ENCODE measurements at places on chromosomes 7 and 10.

- DNase-seq, result no peak
Observed at GRCh38 chr7:37092548-37092947, 356.1 kb downstream of the ELMO1 start.

DNA sequence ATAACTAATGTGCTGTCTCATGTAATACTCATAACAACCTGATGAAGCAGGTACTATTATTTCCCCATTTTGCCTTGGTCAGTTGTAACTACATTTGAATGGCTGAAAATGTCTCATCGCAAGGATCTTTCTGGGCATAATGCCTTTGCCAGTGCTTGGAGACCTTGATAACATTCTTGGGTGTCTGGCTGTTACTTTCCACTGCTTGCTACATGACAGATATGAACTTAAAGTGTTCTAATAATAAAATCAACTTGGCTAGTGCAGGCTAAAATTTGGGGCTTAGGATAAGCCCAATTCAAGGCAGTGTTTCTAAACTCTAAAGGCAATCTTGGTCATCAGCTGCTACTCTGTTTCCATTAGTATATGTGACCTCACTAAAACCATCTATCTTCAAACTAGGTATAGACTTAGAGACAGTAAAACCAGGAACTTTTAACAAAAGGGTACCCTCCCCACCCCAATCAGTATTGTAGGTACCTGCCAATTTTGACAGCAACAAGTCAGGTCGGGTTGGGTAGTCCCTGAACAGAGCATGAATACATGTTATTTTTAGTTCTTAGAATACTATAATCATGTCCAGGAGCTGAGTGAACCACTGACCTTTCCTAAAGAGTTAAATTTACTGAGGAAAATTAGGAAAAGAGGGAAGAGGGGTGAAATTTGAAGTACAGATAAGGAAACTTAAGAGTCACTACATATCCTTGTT is 68.2 kb upstream of the AHR start:
- DNase-seq, result no peak

DNA sequence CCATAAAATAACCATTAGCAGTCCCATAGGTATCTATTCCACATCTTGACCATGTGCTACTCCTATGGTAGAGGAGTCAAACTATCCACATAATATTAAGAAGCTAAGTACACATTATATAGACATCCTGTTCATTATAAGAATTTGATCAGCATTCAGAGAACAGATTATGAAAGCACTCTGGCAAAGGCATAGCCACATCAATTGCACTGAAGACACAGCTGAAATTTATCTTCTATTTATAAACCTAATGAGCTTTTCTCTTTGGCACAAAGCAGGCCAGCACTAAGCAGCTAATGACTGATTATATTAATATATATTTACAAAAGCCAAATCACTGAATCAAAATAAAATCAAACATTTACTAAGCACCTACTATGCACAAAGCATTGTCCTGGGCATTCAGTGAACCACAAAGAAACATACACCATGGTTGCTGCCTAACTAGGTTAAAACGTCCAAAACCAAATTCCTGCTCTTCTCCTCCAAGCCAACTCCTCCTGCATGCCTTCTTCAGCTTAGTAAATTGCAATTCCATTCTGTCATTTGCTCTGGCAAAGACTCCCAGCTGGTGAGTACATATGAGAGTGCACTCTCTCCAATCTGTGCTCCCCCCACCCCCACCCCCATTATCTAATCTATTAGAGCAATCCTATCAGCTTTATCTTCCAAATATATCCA is 122.6 kb upstream of the ASAH2 start:
- no peak for DNase-seq

DNA sequence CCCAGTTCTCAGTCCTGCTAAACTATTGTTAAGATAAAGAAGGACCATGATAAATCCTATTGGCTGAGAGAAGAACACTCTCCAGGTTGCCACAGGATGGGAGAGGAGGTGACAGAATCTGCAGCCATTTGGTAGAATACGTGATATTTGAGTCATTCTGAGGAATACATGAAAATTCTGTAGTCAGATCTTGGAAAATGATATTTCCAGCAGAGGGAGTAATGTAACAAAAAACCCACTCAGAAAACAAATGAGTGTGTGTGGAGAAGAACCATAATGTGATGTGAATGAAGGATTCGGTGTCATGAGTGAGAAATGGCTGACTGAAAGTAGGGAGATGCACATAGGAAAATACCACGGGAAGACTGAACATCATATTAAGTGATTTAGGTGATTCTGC is 128.5 kb upstream of the PFKP start:
- no peak for DNase-seq

DNA sequence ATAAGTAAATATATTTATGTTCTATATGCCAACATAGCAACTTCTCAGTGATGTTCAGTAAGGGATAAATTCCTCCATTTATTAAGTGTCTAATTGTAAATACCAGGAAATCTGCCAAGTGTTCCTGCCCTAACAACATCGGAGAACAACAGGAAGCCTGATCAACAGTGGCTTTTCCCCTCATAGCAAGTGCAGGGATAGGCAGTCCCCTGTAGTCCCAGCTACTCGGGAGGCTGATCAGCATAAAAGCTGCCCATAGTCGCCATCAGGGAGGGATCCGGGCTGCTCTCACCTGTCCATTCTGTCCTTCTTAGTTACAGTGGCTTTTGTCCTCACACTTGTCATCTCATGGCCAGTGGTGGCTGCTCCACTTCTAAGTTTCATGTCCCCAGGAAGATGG is 141.3 kb downstream of the IDE start:
- no peak for DNase-seq

GRCh38 chr7:46855851-46856250 is 726.1 kb downstream of the TNS3 start:
- no peak for DNase-seq

- no peak for DNase-seq
Observed at GRCh38 chr7:84589012-84589411, 394.4 kb upstream of the SEMA3A start.

- DNase-seq, result no peak
Observed at GRCh38 chr10:111872591-111872990, 311.0 kb downstream of the GPAM start.

GRCh38 chr7:8605221-8605620 is 171.8 kb downstream of the NXPH1 start:
- no peak for DNase-seq

DNA sequence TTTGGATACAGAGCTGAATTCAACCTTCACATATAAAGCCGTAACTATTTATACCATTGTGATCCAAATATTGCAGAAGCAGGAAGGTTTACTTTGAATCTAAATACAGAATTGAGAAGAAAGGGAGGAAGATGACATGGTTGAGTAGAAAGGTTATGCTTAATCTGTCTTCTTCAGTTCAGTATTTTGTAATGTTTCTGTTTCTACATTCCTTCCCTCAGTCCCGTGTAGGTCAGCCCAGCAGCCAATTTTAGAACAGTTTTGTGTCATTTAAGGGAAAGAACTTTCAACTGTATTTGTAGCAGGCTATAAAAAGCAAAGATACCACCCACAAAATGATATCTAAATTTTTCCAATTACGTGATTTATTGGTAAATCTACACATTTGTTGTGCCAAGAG is 97.4 kb downstream of the CPED1 start:
- no peak for DNase-seq

DNA sequence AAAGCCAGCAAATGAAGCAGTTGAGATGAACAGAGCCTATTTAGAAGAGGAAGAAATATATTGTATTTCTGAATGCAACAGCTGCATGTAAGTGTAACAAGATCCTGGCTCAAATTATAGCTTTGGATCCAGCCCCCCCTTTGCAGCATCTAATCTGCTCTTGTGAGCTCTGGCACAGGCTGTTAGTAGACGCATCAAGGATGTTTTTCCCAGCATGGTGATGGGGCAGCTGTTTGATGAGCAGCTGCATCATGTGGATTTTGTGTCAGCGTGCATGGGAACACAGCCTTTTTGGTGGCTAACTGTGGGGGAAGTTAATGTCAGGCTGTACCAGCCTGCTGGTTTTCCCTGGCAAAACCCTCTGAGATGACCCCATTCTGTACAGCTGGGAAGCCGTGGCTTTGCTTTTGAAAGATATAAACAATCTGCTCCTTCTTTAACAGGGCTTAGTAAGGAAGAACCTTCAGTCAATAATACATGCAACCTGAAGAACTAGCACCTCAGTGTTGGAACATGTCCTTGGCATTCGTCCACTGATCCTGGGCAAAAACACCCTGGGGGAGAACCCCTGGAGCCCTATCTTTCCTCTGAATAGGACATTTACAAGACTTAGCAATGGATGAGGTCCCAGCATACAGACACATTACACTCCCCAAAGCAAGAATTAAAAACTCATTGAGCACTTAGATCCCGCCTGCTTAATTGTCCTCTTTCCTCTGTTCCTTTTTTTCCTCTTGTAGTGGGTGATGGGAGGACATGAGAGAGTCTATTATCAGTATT is 70.6 kb downstream of the NPS start:
- peak; percentile 81 for DNase-seq

DNA sequence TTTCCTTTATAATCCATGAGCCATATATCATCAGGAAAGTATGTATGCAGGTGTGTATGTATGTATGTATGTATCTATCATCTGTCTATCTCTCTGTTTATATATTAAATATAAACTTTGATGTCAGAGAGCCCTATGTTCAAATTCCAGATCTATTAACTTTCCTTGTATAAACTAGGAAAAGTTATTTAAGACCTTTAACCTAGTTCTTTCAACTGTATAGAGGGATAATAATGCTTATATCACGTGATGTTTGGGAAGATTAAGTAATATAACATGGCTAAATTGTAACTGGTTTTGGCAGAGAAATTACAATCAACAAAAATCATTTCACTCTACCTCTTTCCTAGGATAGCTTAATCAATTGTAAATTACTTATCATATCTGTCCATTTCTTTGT is 628.3 kb upstream of the IGFBP3 start:
- no peak for DNase-seq

DNA sequence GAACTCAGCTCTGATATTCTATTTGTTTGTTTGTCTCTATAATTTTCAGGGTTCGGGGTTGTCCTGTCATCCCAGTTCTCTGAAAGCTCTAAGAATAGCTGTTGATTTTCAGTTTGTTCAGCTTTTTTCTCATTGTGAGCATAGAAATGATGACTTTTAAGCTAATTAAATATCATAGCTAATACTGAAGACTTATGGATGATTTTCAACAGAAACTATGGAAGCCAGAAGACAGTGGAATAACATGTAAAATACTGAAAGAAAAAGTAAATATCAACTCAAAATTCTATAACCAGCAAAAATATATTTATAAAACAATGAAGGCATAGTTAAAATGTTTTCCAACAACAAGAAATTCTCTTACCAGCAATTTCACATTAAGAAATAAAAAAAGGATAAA is 96.4 kb upstream of the ETV1 start:
- no peak for DNase-seq

DNA sequence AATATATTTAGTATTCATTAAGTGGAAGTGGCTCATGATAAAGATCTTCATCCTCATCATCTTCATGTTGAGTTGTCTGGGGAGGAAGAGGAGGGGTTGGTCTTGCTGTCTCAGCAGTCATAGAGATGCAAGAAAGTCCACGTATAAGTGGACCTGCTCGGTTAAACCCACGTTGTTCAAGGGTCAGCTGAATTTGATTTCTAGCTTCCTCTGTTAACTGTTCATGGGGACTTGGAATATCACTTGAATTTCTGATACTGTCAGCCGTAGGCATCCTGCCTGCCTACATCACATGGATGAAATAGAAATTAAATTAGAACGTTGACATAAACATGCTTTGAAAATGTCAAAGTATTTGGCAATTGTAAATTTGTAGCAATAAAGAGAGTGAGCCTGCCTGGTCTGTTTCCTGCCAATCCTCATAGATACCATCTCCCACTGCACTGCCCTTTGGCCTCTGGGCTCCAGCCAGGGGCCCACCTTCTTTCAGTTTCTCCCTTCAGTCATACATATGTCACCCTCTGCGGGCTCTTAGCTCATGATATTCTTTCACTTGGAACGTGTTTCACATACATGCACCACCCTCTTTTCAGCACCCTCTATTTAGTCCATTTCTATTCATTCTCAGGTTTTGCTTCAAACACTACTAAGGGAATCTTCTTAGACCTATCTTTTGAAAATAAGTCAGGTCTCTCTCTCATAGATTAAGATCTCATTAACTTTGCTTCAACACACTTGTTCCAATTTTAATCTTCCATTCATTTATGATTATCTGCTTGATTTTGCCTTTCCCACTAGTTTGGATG is 376.3 kb downstream of the IPMK start:
- no peak for DNase-seq

DNA sequence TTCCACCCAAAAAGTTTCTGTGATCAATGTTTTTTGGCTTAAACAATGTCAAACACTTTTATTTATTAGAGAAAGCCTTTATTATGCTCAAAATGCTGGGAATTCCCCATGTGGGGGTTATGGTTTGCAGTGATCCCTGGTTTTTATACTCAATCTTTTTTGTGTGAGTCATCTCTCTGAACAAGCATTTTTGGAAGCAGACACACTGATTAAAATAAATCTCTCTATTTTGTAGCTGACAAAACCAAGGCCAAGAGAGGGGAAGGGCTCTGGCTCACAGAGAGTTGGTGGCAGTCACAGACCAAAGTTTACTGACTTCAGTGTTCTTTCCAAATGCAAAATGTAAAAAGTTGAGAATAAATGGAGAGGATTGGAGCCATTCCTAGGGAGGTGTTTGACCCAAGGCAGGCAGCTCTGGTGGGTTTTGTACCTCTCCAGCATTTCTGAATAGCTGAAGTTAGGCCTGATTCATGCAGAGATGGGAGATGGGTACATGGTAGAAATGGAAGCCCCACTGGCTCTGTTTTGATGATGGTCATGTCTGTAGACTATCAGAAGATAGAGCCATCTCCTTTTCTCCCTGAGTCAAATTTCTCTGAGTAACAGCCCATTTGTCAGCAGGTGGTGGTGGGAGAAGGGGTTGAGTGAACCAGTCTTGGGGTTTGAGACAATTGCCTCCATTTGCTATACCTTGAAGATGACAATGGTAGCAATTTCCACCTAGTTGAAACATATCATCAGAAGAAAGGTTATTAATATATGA is 45.4 kb upstream of the NAMPT start:
- DNase-seq, result no peak

DNA sequence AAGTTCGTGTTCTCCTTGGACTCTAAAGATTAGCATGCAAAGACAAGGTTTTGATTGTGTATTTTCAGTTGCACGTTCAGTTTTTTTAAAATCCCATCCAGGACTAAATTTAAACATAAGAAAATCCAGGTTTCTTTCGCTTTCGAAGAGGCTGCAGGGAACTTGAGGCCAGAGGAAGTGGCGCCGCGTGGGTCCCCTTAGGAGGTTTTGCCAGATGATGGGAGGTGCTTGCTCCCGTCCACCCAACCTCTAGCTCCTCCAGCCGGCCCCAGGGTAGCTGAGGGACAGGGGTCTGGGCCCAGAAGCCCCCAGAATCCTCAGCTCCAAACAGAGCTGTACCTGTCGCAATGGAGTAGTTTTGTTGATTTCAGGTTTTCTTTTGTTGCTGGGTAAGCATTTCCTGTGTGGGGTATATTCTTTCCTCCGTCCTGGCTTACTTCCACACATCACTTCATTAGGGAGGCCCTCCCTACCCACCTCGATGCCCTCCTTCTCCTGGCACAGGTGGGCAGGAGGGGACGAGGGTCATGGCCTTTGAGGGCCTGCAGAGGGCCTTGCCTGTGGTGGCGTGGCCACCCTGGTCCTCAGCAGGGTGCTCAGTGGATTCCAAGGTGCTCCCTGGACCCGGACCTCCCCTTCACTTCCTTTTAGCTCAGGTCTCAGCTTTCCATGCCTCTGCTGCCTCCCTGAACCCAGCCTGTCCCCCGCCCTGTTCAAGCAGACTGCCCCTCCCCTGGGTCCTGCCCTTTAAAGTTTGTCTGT is 32.6 kb downstream of the LHPP start:
- DNase-seq, result no peak

GRCh38 chr7:55486192-55486590 is 86.1 kb downstream of the VOPP1 start:
- no peak for DNase-seq

GRCh38 chr7:88757371-88757770 is 2.1 kb upstream of the ZNF804B start:
- no peak for DNase-seq
